Muscle of back (tissue), 13 donors: ENCODE measurements at places on chromosomes 7 and 10.

DNA sequence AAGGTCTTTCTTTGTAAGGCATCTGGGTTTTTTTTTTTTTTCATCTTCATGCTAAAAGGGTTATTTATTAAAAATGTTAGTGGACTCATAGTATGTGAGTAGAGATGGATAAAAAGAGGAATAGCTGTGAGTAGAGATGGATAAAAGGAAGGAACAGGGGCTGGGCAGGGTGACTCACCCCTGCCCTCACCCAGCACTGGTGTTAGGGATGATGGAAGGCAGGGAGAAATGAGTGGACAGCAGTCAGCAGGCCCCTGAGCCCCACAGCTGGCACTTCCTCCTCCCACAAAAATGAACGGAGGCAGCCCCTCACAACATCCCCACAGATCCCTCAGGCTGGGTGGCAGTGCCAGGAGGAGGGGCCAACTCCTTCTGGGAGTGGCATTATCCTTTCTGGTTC lies 39.3 kb downstream of the ANTXRL start:
- DNase-seq, result no peak

- no peak for DNase-seq
Observed at GRCh38 chr7:156684251-156684650, 43.7 kb downstream of the RNF32 start.

DNA sequence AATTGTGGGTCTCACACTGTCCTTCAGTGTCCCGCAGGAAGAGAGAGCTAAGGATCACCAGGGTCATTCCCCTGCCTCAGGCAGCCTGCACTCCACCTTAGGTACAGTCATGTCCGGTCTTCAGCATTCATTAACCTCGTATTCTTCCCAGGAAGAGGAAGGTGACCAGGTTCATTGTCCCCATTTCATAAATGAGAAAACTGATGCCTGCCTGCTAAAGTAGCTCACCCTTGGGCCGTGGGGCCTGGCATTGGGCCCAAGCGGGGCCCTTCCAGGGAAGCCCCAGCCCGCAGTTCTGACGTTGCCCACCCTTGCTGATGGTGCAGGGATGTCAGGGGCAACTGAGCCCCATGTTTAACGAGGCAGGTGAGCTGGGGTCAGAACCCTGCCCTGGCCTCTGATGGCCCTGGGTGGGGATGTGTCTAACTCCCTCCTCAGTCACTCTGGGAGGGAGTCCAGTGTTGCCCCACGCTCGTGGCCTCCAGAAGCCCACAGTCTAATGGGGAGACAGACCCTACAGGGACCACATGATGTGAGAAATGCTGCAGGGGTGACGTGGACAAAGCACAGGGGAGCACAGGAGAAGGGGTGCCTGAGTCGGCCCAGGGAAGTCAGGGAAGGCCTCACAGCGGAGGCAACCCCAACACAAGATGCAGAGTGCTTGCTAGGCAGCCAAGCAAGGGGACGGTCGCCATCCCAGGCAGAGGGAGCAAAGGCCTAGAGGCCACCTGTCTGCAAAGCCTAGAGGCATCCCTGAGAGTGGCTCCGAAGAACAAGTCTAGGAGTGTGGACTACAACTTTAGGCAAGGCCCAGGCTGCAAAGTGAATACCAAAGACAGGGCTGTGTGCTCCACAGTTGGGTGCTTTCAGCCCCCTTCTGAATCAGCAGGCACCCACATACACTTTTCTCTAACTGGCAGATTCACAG lies 25.1 kb downstream of the DDIT4 start:
- no peak for DNase-seq

DNA sequence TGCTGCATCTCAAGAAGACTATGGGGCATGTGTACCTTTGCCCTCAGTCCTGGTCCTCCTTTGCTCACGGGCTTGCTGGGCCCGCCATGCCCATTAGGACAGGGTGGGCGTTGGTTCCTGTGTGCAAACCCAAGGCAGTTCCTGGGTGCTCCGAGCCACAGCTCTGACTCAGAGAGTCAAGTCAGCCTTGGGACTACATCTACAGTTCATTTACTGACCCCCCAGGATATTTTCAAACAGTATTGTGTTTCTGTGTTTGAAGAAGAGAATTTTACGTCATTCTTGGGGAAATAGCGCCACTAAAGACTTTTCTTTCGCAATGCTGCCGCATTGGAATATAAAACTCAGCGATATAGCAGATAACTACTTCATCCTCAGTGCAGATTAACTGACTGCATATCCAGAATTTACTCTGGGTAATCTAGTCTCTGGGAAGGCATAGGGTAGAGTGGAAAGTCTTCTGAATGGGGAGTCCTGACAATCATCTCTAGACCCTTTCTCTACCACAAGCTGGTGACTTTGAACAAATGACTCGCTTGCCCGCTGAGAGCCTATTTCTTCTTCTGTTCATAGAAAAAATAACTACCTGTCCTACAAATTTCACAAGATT lies 638.9 kb upstream of the FZD8 start:
- no peak for DNase-seq

DNA sequence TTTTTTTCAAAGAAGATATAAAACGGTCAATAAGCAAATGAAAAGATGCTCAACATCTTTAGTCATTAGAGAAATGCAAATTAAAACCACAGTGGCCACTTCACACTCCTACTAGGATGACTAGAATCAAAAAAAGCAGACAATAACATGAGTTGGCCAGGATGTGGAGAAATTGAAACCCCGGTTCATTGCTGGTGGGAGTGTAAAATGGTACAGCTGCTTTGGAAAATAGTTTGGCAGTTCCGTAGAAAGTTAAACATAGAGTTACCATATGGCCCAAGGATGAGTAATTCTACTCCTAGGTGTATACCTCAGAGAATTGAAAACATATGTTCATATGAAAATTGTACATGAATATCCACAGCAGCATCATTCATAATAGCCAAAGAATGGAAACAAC lies 573.3 kb downstream of the GALNT17 start:
- no peak for DNase-seq

GRCh38 chr7:77313085-77313484 lies 103.1 kb downstream of the GSAP start:
- DNase-seq, result no peak

- DNase-seq, result peak; percentile 95
Observed at GRCh38 chr7:42236976-42237810, at the start of gene GLI3. GLI3 (minus strand) TSS chr7:42237209; CDS start chr7:42223253, 13,956 bp downstream.

DNA sequence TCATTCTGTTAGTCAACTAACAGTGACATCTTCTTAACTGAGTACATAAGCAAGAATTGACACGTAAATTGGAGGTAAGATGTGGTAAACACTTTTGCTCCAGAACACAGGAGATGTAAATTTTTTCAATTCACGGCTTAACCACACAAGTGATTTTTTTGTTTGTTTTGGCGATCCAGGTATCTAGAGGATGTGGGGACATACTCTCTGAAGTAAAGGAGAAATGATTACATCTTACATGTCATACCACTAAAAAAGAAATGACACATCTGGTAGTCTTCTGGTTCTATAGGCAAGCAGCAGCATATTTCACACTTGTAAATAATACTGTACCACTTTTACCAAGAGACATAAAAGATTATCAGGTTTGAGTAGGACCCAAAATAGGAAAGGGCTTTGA lies 200.3 kb upstream of the ZWINT start:
- no peak for DNase-seq

GRCh38 chr10:133329491-133330202 lies 7.0 kb downstream of the CALY start:
- peak; percentile 90 for DNase-seq

GRCh38 chr7:139909379-139910050 lies 80.5 kb downstream of the TBXAS1 start:
- peak; percentile 46 for DNase-seq

DNA sequence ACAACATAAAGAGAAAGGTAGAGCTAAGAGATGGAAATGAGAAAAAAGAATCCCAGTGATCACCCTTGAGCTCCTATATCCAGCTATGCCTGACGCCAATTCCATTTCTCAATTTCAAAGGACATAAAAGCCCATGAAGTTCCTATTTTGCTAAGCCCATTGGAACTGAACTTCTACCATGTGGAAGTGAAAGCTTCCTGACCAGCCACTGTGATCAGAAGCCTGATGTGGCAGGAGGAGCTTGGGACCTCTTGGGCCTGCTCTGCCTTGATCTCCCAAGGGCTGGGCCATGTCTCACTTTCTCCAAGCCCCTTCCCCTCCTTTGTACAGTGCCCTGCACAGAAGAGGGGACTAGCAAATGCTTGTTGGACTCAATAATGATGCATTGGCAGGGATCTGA lies 52.7 kb downstream of the PRLHR start:
- DNase-seq, result no peak

DNA sequence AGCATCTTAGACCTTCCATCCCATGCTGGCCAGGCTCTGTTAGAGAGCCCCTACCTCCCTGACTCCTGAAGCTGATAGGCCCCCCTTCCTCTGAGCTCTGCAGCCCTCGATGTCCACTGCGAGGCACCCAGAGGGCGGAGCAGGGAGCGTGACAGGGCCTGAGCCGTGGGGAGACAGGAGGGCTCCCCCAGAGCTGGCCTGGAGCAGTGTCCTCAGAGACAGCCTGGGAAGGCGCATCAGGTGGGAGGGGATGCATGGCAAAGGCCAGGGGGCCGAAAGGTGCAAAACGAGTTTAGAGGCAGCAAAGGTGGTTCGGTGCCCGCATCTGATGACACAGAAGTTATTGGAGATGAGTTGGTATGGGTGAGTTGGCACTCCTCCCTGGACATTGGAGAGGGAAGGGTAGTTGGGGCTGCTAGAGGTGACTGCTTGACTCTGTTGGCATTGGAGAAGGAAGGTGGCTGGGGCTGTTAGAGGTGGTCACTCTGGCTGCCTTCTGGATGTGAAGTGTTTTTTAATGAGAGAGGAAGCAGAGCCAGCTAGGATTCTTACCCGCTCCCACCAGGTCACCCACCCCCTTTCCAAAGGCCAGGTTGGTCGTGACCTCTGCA lies 53.1 kb downstream of the PRF1 start:
- no peak for DNase-seq

GRCh38 chr7:151228024-151228866 lies 1.2 kb upstream of the ABCF2 start:
- no peak for DNase-seq

- DNase-seq, result no peak
Observed at GRCh38 chr7:108486291-108486966, 30.2 kb upstream of the NRCAM start.

DNA sequence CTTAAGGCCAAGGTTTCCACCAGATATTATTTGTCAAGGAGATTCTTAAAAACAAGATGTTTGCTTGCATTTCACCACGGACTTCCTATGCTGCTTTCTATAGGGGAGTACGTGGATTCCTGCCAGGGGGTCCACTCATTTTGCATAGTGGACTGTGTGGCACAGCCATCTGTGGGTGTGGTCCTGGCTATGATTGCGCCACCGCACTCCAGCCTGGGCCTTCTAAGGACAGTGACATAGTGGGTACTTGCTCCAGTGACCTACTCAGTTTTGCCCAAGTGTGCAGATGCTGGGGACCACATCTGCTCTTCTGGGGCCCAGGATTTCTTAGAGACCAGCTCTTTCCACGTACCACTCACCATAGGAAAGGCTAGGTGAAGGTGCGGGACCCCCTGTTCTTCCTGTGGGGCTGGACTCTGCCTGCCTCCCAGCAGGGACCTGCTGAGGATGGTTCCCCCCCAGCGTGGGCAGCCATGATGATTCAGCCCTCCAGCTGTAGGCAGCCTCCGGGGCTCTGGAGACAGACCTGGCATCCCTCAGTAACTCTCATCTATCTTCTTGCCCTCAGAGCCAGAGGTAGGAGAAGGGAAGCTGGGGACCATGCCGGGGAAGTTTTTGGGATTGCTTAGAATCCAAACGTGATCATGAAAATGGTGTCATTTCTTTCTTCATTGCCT lies 42.9 kb downstream of the HK1 start:
- no peak for DNase-seq

- peak; percentile 59 for DNase-seq
Observed at GRCh38 chr10:9910446-9910845, 1107.2 kb upstream of the CELF2 start.

- DNase-seq, result no peak
Observed at GRCh38 chr10:127648885-127649284, 88.1 kb upstream of the FOXI2 start.

- DNase-seq, result no peak
Observed at GRCh38 chr10:100655326-100655759, 90.0 kb upstream of the PAX2 start.

- no peak for DNase-seq
Observed at GRCh38 chr7:95536656-95537311, 51.0 kb downstream of the ASB4 start.

GRCh38 chr7:147646568-147646967 lies 944.0 kb upstream of the C7orf33 start:
- DNase-seq, result no peak

DNA sequence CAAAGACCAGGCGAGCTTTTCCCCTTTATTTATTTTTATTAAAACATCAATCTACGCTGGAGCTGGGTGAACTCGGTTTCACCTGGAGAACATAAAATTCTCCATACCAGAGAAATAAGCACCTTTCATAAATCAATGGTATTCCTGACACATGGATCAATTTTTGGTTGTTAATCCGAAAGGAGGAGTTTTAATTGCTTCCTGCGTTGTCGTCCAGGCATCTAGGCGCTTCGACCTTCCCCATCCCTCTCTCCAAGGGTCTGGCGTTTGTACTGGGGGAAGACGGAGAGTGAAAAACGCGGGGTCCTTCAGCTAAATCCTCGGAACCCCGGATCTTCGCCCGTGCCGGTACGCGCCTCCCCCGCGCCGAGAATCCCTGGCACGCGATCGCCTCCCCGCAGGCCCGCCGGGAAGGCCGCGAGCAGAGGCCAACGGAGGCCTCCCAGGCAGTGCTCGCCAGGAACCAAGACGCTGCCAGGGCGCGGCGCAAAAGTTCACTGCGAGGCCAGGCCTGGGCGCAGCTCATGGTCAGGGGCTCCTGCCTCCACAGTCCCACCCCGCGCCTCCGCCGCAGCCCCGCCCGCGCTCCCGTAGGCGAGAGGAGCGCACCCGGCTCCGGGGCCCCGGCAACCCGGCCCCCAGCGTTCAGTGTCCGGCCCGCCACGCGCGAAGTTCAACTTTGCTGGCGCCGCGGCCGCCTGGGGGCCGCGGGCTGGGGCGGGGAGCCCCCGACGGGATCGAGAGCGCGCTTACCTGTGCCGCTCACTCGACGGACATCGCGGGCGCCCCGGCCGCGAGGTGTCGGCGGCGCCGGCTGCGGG lies 8.3 kb upstream of the EBF3 start:
- peak; percentile 15 for DNase-seq

DNA sequence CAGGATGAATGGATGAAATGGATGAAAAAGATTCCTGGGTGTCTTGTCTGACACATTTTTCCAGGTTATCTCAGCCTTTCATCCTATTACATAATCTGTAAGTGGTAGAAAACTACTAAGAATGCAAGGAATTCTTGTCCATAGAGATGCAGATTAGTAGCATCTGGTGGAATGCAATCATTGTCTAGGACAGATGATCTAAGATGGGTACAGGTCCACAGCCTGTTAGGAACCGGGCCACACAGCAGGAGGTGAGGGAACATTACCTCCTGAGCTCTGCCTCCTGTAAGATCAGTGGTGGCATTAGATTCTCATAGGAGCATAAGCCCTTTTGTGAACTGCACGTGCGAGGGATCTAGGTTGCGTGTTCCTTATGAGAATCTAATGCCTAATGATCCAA lies 225.0 kb downstream of the CALN1 start:
- DNase-seq, result no peak
